Spinal cord (tissue), 10 donors: ENCODE measurements at places on chromosomes 12 and 14.
A peak's percentile ranks its signal among the peaks of the same experiment; 100 is the strongest.

- DNase-seq = no peak
Observed at GRCh38 chr12:81263072-81263471, 185.2 kb downstream of the ACSS3 start.

- no peak for DNase-seq
Observed at GRCh38 chr12:29043069-29043468, 106.0 kb upstream of the FAR2 start.

- DNase-seq = no peak
Observed at GRCh38 chr12:51318846-51319599, 5.0 kb downstream of the BIN2 start.

DNA sequence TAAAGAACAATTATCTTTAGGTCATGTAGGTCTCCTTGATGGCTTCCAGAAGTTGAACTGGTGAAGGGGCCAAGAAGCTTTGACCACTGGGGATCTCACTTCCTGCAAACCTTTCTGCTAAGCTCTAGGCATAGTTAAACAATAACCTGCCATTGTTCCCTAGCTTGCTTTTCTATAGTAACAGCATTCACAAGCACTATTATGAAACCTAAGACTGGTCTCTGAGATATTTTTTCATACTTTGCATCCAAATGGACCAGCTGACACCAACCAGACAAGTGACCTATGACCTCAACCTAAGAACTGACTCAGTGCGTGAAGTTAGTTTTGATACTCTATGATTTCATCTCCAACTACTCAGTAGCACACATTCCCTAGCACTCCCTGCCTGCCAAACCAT, 129.1 kb downstream of the PTPRB start:
- DNase-seq = no peak

DNA sequence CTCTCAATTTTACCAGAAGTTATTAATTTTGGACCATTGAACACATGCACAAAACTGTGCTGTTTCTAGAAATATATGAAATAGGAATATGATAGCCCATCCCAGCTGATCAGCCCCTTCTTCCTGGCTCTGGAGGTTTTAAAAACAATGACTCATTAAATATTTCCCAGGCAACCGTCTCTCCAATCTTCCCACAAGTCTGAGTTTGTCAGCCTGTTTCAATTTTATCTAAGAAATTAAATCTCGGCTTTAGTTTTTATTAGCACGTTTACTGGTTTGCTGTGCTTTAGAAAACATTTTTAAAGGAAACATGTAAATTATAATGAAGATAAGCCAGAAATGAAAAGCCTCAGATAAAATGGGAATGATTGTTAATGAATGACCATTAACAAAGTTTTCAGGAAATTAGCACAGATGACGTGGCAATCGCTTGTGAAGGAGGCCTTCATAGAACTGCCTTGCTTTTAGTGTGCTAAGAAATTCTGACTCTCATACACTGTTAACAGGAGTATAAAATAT, 89.3 kb upstream of the RAP1B start:
- DNase-seq = peak; percentile 14

GRCh38 chr12:112359290-112359689, 22.9 kb downstream of the HECTD4 start:
- DNase-seq = no peak

DNA sequence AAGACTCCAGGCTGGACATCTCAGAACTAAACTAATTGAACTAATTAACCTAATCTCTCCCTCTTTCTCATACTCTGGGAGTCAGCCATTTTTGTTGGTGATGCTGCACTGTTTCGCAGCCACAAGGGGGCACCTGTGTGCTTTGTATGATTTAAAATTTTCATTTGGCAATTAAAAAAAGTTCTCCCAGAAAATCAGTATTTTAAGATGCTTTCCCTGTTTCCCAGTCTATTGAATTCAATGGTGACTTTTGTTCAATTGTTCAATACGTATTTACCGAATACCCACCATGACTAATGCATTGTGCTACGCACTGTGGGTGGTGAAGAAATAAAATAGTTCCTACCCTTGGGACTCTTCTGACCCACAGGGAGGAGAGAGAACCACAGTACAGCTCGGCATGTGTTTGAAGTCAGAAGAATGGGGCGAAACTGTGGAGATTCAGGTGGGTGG, 63.7 kb downstream of the ZNF664 start:
- DNase-seq = peak; percentile 42

- DNase-seq = no peak
Observed at GRCh38 chr14:89269404-89269803, 147.6 kb downstream of the FOXN3 start.

DNA sequence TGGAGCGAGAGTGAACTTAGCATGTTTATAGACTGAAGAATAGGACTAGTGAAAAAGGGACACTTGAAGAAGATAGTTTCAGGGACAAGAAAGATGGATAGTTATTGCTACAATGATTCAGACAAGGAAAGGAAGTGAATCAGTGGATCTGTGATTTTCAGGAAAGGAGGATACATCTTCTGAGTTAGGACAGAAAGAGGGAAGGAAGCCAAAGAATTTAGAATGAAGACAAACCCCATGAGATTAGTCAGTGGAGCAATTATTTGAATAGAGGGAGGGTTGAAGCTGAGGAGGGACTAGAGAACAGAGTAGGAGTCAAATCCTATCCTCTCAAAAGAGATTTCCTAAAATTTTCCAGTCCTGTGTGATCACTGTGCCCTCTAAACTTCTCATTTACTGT, 282.7 kb downstream of the AKAP6 start:
- no peak for DNase-seq

- no peak for DNase-seq
Observed at GRCh38 chr12:104352106-104352713, 48.7 kb downstream of the EID3 start.

GRCh38 chr12:27822076-27822712, 42.2 kb upstream of the MANSC4 start:
- no peak for DNase-seq

- no peak for DNase-seq
Observed at GRCh38 chr12:132410296-132410625, 79.7 kb upstream of the FBRSL1 start.
